Activated naive CD4-positive, alpha-beta T cell treated with anti-CD3 and anti-CD28 coated beads, Interleukin-2, amount 50 U/mL, for 16 hours (primary cell): ENCODE measurements at places on chromosomes 2 and 18.

DNA sequence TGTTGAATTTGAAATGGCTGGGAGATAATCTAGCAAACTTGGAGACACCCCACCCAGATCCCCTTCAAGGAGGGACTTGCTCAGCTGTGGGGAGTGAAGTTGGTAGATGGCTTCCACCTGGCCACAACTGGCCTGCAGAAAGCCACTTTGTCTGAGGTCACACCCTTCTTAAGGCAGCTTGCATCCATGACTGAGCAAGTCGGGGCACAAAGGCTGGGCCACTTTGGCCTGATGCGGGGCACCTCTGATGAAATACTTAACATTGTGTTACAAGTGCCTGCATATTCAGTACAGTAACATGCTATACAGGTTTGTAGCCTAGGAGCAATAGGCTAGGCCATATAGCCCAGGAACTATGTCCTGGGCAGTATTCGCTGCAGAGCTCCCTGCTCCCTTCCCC, 13.4 kb upstream of the RPL37A start:
- DNase-seq: no peak

DNA sequence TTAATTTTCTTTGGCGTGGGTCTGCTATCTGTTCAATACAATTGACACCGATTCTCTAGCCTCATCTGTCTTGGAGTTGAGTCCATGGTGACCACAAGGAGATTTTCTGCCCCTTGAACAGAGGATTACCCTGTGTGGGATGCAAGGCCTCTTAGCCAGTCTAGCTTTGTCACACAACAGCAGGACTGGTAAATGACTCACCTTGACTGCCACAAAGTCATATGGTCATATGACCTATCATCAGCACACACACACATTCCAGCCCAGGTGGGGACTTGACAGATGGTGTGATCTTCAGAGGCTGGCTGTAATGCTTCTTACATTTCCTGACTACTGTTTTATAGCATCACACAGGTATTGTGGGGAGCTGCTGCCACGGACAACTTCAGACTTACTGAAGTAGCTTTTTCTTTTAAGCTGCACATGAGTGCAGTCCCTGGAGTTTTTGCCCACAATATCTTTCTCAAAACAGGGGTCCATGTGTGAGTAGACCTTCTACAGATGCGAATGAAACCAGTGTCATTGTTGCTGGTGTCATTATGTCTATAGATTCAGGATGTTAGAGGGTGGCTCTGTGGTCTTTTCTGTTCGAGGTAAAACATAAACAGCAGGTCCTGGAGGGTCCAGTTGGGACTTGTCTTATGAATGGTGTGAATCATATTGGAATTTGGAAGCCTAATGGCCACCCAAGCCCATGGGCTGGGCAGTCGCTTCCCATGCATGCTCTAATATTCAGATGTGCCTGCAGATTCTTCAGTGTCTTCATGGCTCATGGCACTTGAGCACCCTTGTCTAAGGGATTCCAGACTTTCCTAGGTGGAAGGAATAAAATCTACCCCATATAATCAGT, 18.6 kb upstream of the ACOXL start:
- no peak for DNase-seq

GRCh38 chr2:151978709-151979108, 120.1 kb downstream of the CACNB4 start:
- no peak for DNase-seq

GRCh38 chr2:221429741-221430491, 142.2 kb downstream of the EPHA4 start:
- DNase-seq: no peak

GRCh38 chr2:109129356-109129920, 433 bp downstream of the SH3RF3 start:
- peak; percentile 51 for DNase-seq

DNA sequence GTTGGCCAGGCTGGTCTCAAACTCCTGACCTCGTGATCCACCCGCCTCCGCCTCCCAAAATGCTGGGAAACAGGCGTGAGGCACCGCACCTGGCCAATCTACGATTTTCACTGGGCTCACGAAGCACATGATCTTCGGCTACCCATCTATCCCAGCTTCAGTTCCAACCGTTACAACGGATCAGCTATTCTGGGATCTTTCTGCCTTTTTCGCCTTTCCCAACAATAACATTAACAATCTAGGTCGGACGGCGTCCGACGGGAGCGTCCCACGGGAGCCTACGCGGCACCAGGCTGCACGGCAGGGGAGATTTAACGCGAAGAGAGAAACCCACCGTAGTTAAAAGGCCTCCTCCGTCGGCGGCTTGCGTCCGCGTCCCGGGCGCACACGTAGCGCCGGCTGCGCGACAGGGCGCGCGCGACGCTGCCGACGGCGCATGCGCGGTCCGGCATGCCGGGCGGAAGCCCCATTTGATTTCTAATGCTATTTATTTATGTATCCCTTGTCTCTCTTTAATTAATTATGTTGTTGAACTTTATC, at the start of gene MSL3B:
Gene MSL3B (minus strand): TSS at position 394 of the 540 bp plus-strand sequence.
- DNase-seq: peak; percentile 65

- no peak for DNase-seq
Observed at GRCh38 chr2:127400897-127401756, 13.4 kb upstream of the MAP3K2 start.
